Cardiac muscle cell (in vitro differentiated cells and primary cell): ENCODE measurements at places on chromosomes 7 and 10.

GRCh38 chr10:104255311-104255981, 754 bp downstream of the GSTO1 start:
- peaks cover 6% of the 10 kb centered on the region for H3K36me3 ChIP-seq
- peak; percentile 60 for DNase-seq
- peak overlapping the region; percentile 71 for H3K27ac ChIP-seq
- peaks cover 41% of the 10 kb centered on the region for H3K4me1 ChIP-seq
- peak overlapping the region; percentile 83 for H3K4me3 ChIP-seq
- no peaks in the 10 kb centered on the region for H3K27me3 ChIP-seq

- peaks cover 9% of the 10 kb centered on the region for H3K36me3 ChIP-seq
- no peak overlapping the region for H3K27ac ChIP-seq
- H3K4me3 ChIP-seq: no peak overlapping the region
- no peaks in the 10 kb centered on the region for H3K27me3 ChIP-seq
- H3K4me1 ChIP-seq: no peaks in the 10 kb centered on the region
These were observed 8.7 kb upstream of the LUC7L2 start for GRCh38 chr7:139351027-139351426.

DNA sequence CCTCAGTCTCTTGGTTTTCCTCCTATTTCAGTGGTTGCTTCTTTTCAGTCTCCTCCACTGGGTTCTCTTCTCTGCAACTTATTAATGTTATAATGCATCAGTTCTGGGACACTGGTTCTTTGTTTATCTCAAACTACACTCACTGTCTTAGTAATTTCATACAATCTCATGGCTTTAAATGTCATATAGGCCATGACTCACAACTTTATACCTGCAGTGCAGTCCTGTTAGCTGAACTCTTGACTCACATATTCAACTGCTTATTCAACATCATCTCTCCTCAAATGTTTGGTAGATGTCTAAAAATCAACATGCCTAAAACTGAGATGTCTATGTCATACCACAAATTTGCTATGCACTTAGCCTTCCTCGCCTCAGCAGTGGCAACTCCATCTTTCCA, 101.2 kb upstream of the PALS2 start:
- H3K4me3 ChIP-seq: no peak overlapping the region
- H3K27ac ChIP-seq: no peak overlapping the region
- no peak for DNase-seq
- H3K36me3 ChIP-seq: no peaks in the 10 kb centered on the region
- no peaks in the 10 kb centered on the region for H3K4me1 ChIP-seq

- H3K4me1 ChIP-seq: no peaks in the 10 kb centered on the region
- no peak overlapping the region for H3K4me3 ChIP-seq
- no peaks in the 10 kb centered on the region for H3K27me3 ChIP-seq
These were observed 18.8 kb upstream of the AOAH start for GRCh38 chr7:36742911-36743775.

GRCh38 chr7:95213809-95214492, 110.4 kb downstream of the PON1 start:
- DNase-seq: peak; percentile 85
- H3K36me3 ChIP-seq: no peaks in the 10 kb centered on the region
- H3K4me1 ChIP-seq: no peaks in the 10 kb centered on the region
- no peak overlapping the region for H3K27ac ChIP-seq
- H3K4me3 ChIP-seq: no peak overlapping the region

DNA sequence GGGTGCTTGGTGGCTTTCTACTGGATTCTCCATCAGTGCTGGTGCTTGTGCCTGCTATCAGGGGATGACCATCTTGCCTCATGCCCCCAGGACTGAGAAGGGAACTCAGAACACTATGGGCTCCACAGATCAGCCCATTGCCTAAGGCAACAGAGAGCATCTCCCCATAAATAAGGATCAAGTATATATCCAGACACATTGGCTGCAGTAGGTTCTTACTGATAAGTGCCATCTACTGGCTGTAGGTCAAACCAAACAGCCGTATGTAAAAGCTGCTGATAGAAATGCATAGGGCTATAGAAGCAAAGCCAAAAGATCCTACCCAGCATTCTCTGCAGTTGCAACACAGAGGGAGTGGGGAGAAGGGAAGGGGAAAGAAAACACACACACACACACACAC, 153.7 kb downstream of the CDK14 start:
- no peaks in the 10 kb centered on the region for H3K36me3 ChIP-seq
- no peak overlapping the region for H3K4me3 ChIP-seq
- peak; percentile 57 for DNase-seq
- no peaks in the 10 kb centered on the region for H3K27me3 ChIP-seq
- no peak overlapping the region for H3K27ac ChIP-seq

GRCh38 chr10:13847201-13847631, 260.5 kb downstream of the PRPF18 start:
- no peak overlapping the region for H3K4me3 ChIP-seq
- no peak overlapping the region for H3K27ac ChIP-seq
- no peaks in the 10 kb centered on the region for H3K36me3 ChIP-seq
- no peaks in the 10 kb centered on the region for H3K27me3 ChIP-seq
- no peak for DNase-seq

GRCh38 chr10:90398566-90398965, 459.3 kb downstream of the HTR7 start:
- no peak for DNase-seq
- no peaks in the 10 kb centered on the region for H3K36me3 ChIP-seq
- peaks cover 4% of the 10 kb centered on the region for H3K4me1 ChIP-seq
- no peak overlapping the region for H3K4me3 ChIP-seq

GRCh38 chr7:114153700-114154099, 234.9 kb upstream of the PPP1R3A start:
- no peaks in the 10 kb centered on the region for H3K4me1 ChIP-seq
- no peak for DNase-seq
- no peaks in the 10 kb centered on the region for H3K36me3 ChIP-seq
- H3K27me3 ChIP-seq: no peaks in the 10 kb centered on the region

GRCh38 chr7:114785496-114785895, 136.4 kb upstream of the MDFIC start:
- peaks cover 8% of the 10 kb centered on the region for H3K4me1 ChIP-seq
- H3K27me3 ChIP-seq: no peaks in the 10 kb centered on the region
- peak; percentile 5 for DNase-seq
- H3K27ac ChIP-seq: no peak overlapping the region
- no peaks in the 10 kb centered on the region for H3K36me3 ChIP-seq
- H3K4me3 ChIP-seq: no peak overlapping the region

DNA sequence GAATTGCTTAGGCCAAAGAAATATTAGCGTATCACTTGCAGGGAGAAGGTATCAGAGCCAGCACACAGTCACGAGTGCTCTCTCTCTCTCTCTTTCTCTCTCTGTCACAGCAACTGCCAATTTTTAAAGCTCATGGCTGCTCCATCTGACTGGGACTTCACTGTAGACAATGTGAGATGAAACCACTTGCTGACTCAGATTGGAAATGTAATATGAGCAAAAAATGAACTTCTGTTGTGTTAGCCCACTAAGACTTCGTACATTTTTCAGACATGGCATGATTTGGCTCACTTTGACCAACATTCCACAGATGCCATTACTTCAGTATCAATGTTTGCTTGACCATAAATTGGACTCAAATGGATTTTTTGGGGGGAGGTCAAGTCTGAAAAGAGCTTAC, 68.1 kb downstream of the DGKB start:
- DNase-seq: peak; percentile 56
- H3K4me3 ChIP-seq: no peak overlapping the region
- H3K36me3 ChIP-seq: no peaks in the 10 kb centered on the region
- H3K27ac ChIP-seq: peak overlapping the region; percentile 85

- no peaks in the 10 kb centered on the region for H3K36me3 ChIP-seq
- H3K4me1 ChIP-seq: no peaks in the 10 kb centered on the region
- peak; percentile 51 for DNase-seq
- no peak overlapping the region for H3K4me3 ChIP-seq
- no peak overlapping the region for H3K27ac ChIP-seq
These were observed 875.0 kb downstream of the REEP3 start for GRCh38 chr10:64396105-64396708.
